ENCODE measurements at places on chromosomes 2 and 18. TPM values are rescaled to one million over a fixed set of nuclear protein-coding genes. Genes with fewer than 3 reads are reported as not detected.
A peak's percentile ranks its signal among the peaks of the same experiment; 100 is the strongest.

DNA sequence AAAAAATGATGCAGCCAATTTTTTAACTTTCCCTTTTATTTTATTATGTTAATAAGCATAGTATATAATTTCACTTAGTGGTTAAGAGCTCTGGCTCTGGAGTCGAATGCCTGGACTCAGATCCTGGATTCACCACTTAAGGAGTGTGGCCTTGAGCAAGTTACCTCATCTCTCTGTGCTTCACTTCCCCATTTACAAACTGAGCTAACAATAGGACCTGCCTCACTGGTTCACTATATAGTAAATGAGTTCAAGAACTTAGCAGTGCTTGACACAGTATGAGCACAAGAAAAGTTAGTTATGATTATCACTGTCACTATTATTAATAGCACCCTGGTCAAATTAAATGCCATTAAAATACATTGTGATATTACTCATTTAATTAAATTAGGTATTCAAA lies 30.6 kb downstream of the SCN3A start:
- no peak for DNase-seq

Gene PROM2
- total RNA-seq = 0.36 TPM

Gene PDCD1
- total RNA-seq = not detected

Gene SULT1C3
- not detected for total RNA-seq

- no peak for DNase-seq
Measured at GRCh38 chr2:230586328-230586982, 126.2 kb upstream of the CAB39 start.

- DNase-seq = no peak
Measured at GRCh38 chr2:180319586-180320405, 312.7 kb upstream of the CWC22 start.

GRCh38 chr2:176111846-176112374 lies 4.7 kb upstream of the HOXD10 start:
- peak; percentile 71 for DNase-seq

- DNase-seq = no peak
Measured at GRCh38 chr2:197515315-197515738, 539 bp upstream of the MOB4 start.

DNA sequence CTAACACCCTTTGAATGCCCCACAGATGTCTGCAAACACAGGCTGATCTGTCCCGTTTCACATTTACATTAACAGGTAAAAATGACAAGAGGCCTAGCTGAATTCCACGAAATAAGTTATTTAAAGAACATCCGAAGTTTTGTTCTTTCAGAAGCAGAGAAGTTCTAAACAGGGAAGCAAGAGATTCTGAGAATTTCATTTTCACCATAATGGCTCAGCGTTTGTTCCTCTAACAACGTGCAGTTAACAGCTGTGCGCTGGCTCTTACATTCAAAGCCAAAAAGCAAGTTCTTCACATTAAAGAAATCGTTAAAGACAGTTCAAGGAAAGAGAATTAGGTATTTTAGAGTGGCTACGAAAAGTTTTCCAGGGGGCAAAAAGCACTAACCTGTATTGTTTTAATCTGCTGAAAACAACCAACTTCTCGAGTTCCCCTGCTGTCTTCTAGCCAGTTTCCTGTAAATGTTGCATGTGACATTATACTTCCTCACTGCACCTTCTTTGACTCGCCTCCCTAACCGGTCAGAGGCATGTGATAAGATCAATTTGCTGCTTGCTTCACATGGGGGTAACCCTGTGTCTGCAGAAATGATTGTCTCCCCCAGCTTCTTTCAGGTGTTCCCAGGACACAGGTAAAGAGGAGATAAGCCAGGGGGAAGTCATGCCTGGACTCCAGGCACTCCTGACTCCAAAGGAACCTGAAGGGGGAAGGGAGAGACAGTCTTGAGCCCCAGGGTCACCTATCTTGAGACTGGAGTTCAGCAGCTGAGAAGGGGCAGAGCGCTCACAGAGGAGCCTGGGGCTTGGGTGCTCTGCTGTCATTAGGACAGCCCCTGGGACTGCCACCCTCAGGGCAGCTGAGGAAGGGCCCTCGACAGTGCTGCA lies 36.8 kb upstream of the WIPF1 start:
- DNase-seq = no peak

Gene GDF7
- under 0.01 TPM for total RNA-seq

Measured in osteoblast (primary cell).